ENCODE measurements at places on chromosomes 6 and 20.
A peak's percentile ranks its signal among the peaks of the same experiment; 100 is the strongest.

GRCh38 chr20:57198132-57199072 lies 68.0 kb downstream of the BMP7 start:
- no peak for DNase-seq

- DNase-seq = no peak
Measured at GRCh38 chr6:105210932-105211531, 31.2 kb upstream of the POPDC3 start.

DNA sequence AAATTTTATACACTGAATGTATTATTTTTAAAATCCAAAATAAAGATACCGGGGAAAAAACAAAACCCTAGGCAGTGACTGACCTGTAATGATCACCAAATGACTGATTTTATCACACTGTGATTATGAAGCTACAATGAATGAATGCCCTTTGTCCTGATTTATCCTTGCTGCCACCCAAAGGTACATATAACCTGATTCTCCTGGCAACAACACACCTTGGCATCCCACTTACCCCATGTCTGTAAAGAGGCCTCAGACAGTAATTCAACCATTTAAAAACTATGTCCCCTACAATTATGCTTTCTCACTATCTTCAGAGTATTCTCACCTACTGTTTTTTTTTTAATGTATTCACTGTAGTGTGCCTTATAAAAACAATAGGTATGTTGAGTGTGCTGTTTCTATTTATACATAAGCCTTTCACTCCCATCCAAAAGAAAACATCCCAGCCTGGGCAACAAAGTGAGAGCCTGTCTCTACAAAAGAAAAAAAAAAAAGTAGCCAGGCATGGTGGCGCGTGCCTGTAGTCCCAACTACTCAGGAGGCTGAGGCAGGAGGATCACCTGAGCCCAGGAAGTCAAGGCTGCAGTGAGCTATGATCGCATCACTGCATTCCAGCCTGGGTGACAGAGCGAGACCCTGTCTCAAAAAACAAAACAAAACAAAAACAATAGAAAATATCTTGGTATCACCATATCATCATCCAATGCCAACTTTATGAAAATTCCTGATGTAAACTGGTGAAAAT lies 21.7 kb downstream of the B4GALT5 start:
- DNase-seq = no peak

DNA sequence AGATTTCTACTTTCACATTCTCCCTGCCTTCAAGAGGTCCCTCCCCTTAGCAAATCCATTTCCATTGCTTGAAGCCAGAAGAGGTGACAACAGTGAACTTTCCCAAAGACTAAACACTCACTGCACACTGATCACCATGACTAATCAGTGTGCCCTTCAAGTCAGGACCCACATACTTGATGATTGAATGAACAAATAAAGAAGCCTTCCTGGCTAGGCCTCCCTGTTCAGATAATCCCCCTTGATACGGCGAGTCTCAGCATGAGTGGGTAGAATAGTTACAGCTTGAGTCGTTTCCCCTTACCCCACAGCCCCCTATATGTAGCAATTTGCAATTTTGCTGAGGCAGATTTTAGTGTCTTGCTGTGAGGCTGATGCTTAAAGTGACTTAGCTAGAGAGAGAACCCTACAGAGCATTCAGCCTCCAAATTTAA lies 102.2 kb downstream of the UNC5CL start:
- no peak for DNase-seq

DNA sequence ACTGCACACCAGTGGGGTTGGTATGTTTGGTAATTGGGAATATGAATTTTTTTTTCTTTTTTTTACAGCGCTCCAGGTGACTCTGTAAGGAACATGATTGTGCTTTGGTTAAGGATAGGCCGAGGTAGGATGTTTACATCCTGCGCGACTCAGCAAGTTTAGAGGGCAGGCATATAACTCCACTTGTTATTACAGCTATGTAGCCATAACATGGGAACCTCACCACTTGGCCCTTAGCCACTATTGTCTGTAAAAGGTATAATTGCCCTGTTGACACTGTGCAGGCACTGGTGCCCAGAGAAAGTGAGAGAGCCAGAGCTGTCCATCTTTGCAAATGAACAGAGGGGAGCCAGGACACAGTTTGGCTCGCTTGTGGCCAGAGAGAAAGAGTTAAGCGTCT lies 172.9 kb downstream of the MCHR2 start:
- DNase-seq = no peak

- no peak for DNase-seq
Measured at GRCh38 chr20:17197041-17197440, 29.8 kb upstream of the PCSK2 start.

GRCh38 chr6:4775494-4776130 lies 592 bp upstream of the CDYL start:
- peak; percentile 58 for DNase-seq

DNA sequence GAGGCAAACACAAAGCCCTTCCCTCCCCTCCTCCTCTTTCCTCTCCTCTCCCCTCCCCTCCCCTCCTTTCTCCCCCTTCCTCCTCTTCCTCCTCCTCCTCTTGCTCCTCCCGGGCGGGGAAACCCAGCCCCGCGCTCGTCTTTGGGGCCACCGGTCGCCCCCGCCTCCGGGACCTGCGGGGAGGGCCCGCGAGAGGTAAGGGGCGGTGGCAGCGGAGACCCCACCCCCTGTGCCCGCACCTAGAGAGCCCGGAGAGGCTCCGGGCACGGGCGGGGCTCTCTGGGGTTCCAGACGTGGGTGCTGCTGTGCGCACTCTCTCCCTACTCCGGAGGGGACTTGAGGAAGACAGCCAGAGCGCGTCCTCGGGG lies at the start of gene RIN2:
RIN2 (plus strand) TSS at position 126 of the 368 bp plus-strand sequence. CDS start 131,344 bp downstream, outside the sequence.
- DNase-seq = no peak

- DNase-seq = no peak
Measured at GRCh38 chr20:21609221-21609620, 95.4 kb upstream of the NKX2-2 start.

- no peak for DNase-seq
Measured at GRCh38 chr20:24955045-24955444, 6.0 kb downstream of the CST7 start.

All from effector CD4-positive, alpha-beta T cell (primary cell).